Naive thymus-derived CD8-positive, alpha-beta T cell (primary cell): ENCODE measurements at places on chromosomes 13 and 19.

DNA sequence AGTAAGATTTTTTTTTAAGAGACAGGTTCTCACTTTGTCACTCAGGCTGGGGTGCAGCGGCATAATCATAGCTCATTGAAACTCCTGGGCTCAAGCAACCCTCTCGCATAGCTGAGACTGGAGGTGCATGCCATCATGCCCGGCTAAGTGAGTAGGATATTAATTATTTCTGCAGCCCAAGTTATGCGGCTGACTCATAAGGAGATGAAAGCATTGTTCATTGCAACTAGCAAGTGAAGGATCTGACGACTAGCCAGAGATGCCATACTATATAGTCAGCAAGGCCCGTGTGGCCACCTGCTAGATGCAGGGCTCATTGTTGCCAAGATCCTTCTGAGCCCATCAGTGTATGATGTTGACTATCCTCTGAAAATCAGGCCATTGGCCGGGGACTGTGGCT, 45.2 kb downstream of the ABCC4 start:
- no peak for DNase-seq

GRCh38 chr19:6533000-6533328, 2.1 kb downstream of the TNFSF9 start:
- no peak for DNase-seq

DNA sequence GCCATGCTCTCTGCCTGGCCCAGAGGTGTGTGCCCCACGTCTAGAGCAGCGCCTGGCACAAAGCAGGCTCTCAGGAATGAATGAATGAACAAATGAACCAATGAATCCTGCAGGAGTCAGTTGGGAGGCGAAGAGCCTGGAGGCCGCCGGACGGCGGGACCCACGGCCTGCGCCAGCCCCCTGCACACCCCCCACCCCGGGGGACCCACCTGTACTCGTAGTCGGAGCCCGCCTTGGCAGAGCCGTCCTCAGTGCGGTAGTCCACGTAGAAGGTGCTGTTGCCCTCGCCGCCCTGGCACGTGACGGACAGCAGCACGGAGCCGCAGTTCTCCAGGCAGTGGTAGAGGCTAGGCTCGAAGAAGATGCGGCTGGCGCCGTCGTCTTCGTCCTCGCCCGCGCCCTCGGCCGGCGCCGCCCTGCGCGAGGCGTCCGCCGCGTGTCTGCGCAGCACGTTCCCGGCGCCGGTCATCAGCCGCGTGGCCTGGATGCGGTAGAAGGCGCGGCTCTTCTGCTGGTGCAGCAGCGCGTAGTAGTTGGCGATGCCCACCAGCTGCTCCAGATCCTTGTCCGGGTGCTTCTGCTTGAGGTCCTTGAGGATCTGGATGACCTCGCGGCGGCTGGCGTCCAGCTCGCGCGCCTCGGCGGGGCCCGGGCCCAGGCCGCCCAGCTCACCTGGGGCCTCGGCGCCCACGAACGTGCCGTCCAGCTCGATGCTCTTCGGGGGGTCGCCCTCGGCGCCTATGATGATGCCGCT, 14.8 kb downstream of the SLC8A2 start:
- DNase-seq, result no peak

DNA sequence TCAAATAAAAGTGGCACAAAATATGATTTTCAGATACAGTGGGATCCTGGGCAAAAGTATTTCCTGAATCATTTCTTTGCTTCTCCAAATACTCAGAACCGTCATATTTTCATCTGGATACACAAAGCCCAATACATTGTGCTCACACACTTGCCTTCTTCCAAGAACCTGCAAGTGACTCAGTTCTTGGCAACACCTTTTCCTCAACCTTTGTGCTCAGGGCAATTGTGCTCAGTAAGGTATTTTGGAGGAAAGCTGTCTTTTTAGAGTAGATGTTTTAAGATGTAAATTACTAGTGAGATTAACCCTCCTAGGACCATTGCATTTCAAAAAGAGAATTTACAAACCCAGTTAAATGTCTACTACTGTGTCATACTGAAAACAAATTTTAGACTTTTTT, 233.5 kb downstream of the EFNB2 start:
- no peak for DNase-seq

DNA sequence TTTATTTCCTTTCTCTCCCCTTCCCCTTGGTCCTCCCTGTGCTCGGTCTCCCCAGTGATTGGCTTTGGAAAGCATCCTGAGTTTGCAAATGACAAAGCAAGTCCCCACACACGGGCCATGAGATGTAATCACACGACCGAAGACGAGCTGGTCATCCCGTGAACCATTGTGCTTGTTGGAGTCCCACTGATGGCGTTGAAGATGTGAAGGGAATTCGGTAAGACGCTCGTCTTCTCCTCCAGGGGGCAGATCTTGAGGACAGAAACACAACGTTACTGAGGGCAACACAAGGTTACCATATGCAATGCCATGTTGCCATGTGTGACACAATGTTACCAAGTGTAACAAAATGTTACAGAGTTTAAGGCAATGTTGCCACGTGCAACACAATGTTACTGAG, 42.0 kb upstream of the SLC15A1 start:
- DNase-seq, result no peak

DNA sequence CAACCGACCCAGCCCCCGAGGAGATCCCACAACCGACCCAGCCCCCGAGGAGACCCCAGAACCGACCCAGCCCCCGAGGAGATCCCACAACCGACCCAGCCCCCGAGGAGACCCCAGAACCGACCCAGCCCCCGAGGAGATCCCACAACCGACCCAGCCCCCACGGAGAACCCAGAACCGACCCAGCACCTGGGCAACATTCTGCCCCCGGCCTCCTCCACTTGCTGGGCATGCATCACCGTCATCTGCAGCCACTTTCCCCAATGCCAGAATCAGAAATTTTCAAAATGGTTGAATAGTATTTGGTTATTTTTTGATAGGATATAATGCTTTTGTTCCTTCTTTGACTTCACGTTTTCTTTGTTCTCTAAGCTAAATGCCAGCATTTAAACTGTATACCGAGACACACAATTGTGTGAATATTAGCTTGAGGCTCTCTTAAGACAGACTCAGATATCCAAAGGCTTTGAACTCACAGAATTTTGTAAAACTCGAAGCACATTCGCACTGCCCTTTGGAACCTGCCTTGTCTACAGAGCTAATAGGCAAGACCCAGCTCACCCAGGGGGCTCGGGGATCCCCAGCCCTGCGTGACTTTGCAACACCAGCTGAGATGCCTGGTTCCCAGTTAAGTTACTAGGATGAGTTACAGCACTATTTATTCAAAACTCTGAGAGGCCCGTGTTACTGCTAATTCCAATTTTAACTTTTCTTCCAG, 15.5 kb upstream of the RASA3 start:
- DNase-seq, result no peak

GRCh38 chr13:73870970-73871935, 263.0 kb downstream of the KLF12 start:
- no peak for DNase-seq

GRCh38 chr19:34189917-34190425, 17.7 kb downstream of the LSM14A start:
- no peak for DNase-seq

- DNase-seq, result no peak
Measured at GRCh38 chr19:7822910-7823515, 7.0 kb upstream of the EVI5L start.

GRCh38 chr13:36101157-36101556, 30.0 kb downstream of the DCLK1 start:
- no peak for DNase-seq

DNA sequence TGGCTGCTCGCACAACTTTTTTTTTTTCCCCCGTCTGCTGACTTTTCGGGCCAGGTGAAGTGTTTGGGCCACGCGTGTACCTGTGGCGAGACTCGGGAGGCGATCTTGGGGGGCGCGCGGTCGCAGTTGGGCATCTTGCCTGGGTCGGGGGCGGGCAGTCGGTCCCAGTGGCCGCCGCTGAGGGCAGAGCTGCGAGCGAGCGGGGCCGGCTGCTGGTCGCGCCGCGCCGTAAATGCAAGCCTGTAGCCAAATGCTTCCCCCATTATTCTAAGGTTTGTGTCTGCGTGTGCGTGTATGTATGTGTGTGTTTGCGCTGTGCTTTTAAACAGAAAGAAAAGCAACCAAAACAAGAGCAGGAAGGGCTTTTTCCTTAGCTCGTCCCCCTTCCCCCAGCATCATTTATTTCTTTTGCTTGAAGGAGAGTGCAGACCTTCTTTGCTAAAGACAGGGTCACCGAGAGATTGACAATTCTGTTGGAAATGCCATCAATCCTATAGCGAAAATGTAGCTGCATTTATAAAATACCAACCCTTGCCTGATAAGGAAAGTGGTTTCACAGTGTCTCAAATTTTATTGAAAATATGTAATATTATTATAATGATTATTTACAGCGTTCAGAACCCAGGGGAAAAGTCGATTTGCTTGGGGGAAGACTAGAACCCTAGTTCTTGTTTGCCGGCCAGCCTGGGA, 143.2 kb upstream of the ZNF536 start:
- DNase-seq, result no peak

DNA sequence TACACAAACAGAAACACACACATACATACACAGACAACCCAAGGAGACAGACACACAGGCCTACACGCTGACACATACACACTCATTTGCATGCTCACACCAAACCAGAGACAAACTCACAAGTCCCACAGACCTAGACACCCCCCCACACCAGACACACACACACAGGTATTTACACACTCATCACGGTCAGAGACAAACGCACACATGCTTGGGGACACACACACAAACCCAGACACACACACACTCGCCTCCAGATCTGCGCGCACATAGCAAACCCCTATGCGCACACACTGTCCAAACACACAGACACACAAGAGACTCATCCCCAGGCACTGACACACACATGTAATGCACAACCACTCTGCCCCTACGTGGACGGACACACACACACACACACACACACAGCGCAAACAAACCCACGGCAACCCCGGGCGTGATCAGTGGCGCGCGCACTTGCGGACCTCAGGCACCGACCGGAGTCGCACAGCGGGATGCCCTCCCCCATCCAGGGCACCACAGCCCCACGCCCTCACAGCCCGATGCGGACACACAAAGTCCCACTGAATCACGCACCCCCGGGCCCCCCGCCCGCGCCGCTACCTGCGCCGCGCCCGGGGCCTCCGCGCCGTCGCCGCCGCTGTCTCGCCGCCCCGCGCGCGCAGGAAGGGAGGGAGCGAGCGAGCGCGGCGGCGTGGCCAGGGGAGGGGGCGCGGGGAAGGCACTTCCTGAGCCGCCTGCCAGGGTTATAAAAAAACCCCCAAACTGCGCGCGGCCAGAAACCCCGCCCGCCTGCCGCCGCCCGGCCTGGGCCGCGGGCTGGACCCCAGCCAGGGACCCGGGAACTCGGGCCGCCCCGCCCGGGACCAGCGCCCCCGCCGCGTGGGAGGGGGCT, at the start of gene ADAMTS10:
Gene ADAMTS10 (minus strand): TSS at position 675 of the 895 bp plus-strand sequence. CDS start 5,005 bp downstream, outside the sequence.
- peak; percentile 59 for DNase-seq

- peak; percentile 18 for DNase-seq
Measured at GRCh38 chr19:35545855-35546381, 492 bp downstream of the TMEM147 start.

DNA sequence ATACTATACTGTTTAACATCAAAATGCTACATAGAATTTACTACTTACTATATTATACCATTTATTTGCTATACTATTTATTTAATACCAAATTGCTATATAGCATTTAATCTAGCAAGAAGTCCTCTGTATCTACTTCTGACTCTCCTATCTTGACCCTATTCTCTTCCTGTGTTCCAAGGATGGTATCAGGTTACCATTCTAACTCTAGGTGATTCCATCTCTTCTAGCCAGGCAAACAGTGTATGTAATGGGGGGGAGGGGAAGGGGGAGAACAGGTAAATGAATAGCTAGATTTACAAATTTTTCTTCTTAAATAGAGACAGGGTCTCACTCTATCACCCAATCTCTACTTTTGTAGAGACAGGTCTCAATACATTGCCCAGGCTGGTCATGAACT, 200.3 kb downstream of the DIAPH3 start:
- no peak for DNase-seq

- DNase-seq, result no peak
Measured at GRCh38 chr19:36963280-36963679, 47.1 kb downstream of the ZNF568 start.

DNA sequence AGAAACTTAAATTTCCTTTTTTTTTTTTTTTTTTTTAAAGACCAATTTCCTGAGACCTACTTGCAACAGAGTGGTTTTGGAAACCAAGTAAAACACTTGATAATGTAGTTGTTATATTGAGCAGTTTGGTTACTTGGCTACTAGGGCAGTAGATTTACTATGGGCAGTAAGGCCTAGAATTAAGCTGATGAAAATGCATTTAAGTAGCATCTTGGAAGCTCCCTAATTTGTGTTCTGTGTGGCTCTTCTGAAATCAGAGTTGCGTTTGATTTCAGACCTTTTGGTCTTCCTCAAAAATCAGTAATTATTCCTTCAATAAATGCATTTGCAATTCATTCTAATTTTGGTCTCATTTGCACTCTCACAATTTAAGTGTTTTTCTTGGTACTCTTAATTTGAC, 810 bp downstream of the GPR180 start:
- DNase-seq, result no peak

GRCh38 chr13:44739539-44739938, 163.4 kb upstream of the TSC22D1 start:
- no peak for DNase-seq

DNA sequence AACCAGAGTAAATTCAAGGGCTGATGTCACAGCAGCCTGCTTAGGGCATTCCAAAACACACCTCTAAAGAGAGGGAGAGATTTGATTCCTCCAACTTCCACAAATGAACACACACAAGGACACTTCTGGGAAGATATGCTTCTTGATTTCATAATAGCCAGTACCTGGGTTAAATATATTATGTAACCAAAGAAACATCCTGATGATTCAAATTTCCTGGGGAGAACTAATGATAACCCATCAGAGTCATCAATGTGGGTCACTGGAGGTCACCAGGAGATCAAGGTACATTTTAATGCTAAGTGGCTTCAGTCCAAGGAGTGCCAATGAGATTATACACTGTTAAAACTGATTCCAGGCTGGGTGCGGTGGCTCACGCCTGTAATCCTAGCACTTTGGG, 54.0 kb upstream of the DOCK9 start:
- DNase-seq, result no peak

GRCh38 chr13:57631596-57632275, at the start of gene PCDH17:
Gene PCDH17 (plus strand): TSS chr13:57631744. CDS start chr13:57632547, 803 bp downstream.
- DNase-seq, result peak; percentile 9

GRCh38 chr13:42656161-42656560, 82.2 kb downstream of the TNFSF11 start:
- no peak for DNase-seq

DNA sequence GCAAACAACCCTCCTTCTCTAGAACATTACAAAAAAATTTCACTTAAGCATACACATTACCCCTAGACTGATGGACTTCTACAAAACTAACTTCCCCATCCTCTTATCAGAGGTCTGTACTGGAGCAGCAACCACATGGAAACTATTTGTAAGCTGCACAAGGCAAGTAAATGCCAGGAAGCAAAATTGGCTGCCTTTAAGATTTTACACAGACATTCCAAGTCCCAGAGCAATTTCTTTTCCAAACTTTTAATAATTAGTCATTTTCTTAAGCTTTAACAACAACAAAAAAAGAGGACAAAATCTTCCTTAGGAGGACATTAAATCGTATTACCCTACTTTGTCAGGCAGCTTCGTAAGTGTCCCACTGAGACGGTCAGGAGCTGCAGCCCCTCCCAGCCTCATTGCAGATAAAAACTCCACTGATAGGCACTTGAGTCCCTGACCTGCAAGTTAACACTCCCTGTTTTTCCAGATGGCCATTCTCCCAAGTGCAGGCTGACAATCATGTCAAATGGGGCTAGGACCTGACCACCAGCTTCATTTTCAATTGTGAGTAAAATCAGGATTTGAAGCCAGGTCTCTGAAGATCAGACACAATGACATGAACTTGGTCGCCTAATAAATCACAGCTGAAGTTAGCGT, 680.1 kb downstream of the DIAPH3 start:
- DNase-seq, result no peak

GRCh38 chr19:21709464-21709863, 57.9 kb downstream of the ZNF100 start:
- no peak for DNase-seq
